Smooth muscle cell of trachea (primary cell): ENCODE measurements at places on chromosomes 1 and 21. TPM values are rescaled to one million over a fixed set of nuclear protein-coding genes. Genes with fewer than 3 reads are reported as not detected.

The RSPH1 gene
- 0.15 and 0.17 TPM in 2 replicates for total RNA-seq

The AIRE gene
- total RNA-seq, result under 0.01 TPM in 1 of 2 replicates, not detected in the other

The KCND3 gene
- total RNA-seq, result under 0.01 TPM in 2 replicates

The APCS gene
- not detected in 2 replicates for total RNA-seq

The RGS7 gene
- 1.9 and 2.5 TPM in 2 replicates for total RNA-seq

The TMIGD3 gene
- total RNA-seq, result not detected in 2 replicates

The TMEM79 gene
- 1.3 and 3.0 TPM in 2 replicates for total RNA-seq

The FMO4 gene
- total RNA-seq, result 1.2 and 6.7 TPM in 2 replicates

The PCSK9 gene
- total RNA-seq, result 0.50 and 0.87 TPM in 2 replicates

The IER5 gene
- total RNA-seq, result 25.9 and 39.7 TPM in 2 replicates

The ABCA4 gene
- total RNA-seq, result 0.17 TPM in 1 of 2 replicates, not detected in the other

The C1orf87 gene
- 0.15 TPM in 1 of 2 replicates, not detected in the other for total RNA-seq

The C1orf53 gene
- total RNA-seq, result 2.2 and 3.5 TPM in 2 replicates
